ENCODE measurements at places on chromosomes 12 and 14. TPM values are rescaled to one million over a fixed set of nuclear protein-coding genes. Genes with fewer than 3 reads are reported as not detected.

Gene A2ML1
- not detected for total RNA-seq

Gene HNRNPA1
- 2,335 TPM for total RNA-seq

Gene SRRM4
- not detected for total RNA-seq

- no peak for DNase-seq
These were observed 20.5 kb downstream of the RILPL1 start for GRCh38 chr12:123512838-123513665.

GRCh38 chr12:31589904-31590641 is 863 bp downstream of the DENND5B start:
- DNase-seq: peak; percentile 52

- no peak for DNase-seq
These were observed 43.2 kb downstream of the CALM1 start for GRCh38 chr14:90440021-90440451.

- no peak for DNase-seq
These were observed 319.1 kb downstream of the ZFP36L1 start for GRCh38 chr14:68473794-68474193.

GRCh38 chr12:6285063-6285477 is 25.4 kb upstream of the PLEKHG6 start:
- DNase-seq: peak; percentile 60

DNA sequence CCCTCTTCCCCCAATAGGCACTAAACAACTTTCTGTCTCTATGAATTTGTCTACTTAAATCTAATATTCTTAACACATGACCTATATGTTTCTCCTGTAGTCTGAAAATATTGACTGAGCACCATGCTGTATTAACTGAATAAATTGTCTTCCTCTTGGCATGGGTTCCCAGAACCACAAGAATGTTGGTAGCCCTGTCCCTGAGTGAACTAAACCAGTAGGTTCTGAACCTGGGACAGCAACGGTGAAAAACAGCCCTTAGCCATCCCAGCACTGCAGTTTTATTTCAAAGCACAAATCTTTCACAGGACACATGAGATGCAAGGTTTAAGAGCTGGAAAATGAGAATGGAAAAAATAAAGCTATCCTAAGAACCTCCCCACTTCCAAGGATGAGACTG is 20.4 kb upstream of the HSP90B1 start:
- DNase-seq: no peak

GRCh38 chr14:100384277-100384676 is 61.1 kb downstream of the SLC25A47 start:
- no peak for DNase-seq

DNA sequence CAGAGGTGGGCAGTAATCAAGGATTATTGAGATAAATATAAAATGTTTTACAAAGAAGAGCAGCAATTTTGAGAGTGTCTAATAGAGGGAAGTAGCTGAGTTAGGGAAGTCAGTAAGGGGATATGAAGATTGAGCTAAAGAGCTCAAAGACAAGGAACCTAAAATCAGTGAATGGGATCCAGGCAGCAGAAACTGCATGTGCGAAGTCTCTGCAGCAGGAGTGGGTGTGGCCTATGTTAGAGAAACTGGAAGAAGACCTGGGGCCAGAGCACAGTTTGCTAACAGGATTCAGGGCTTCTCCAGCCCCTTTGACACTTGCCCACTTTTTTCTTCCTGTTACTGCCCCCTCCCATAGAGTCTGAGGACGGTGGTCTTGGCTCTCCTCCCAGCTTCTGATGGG is 36.3 kb upstream of the PLXNC1 start:
- DNase-seq: no peak

All from activated naive CD8-positive, alpha-beta T cell treated with anti-CD3 and anti-CD28 coated beads for 36 hours (primary cell).